ENCODE measurements at places on chromosomes 7 and 10. TPM values are rescaled to one million over a fixed set of nuclear protein-coding genes. Genes with fewer than 3 reads are reported as not detected.

Gene PDGFA
- 34.0 TPM for total RNA-seq

Gene ZNF727
- 1.2 TPM for total RNA-seq

DNA sequence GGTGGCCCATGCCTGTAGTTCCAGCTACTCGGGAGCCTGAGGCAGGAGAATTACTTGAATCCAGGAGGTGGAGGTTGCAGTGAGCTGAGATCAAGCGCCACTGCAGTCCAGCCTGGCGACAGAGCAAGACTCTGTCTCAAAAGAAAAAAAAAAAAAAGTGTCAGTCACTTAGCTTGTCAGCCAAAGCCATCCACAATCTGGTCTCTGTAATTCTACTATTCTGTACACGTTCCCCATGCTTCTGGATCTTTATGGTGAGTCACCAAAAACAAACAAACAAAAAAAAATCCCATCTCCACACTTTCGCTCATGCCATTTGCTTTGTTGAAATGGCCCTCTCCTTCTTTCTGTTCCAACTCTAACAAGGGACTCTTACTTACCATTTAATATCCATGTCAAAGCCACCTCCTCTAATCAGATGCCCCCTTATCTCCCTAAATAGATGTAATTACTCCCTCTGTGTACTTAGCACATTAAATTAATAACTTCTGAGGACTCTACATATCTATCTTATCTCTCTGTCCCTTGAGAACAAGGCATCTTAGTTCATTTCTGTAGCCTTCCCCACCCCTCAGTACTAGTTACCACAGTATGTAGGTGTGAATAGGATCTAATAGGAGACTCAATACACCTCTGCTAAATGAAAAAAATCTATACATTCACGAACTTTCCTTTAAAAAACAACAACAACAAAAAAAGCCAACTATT is 128.4 kb downstream of the ELMO1 start:
- H3K27ac ChIP-seq = no peak overlapping the region
- no peaks in the 10 kb centered on the region for H3K4me1 ChIP-seq
- no peak for DNase-seq
- H3K4me3 ChIP-seq = no peak overlapping the region
- no peaks in the 10 kb centered on the region for H3K27me3 ChIP-seq
- H3K36me3 ChIP-seq = no peaks in the 10 kb centered on the region

Gene AFAP1L2
- 28.4 TPM for total RNA-seq

GRCh38 chr10:89431977-89432376 is 17.6 kb downstream of the IFIT5 start:
- no peak for DNase-seq
- no peaks in the 10 kb centered on the region for H3K36me3 ChIP-seq
- no peaks in the 10 kb centered on the region for H3K27me3 ChIP-seq
- H3K4me1 ChIP-seq = no peaks in the 10 kb centered on the region

DNA sequence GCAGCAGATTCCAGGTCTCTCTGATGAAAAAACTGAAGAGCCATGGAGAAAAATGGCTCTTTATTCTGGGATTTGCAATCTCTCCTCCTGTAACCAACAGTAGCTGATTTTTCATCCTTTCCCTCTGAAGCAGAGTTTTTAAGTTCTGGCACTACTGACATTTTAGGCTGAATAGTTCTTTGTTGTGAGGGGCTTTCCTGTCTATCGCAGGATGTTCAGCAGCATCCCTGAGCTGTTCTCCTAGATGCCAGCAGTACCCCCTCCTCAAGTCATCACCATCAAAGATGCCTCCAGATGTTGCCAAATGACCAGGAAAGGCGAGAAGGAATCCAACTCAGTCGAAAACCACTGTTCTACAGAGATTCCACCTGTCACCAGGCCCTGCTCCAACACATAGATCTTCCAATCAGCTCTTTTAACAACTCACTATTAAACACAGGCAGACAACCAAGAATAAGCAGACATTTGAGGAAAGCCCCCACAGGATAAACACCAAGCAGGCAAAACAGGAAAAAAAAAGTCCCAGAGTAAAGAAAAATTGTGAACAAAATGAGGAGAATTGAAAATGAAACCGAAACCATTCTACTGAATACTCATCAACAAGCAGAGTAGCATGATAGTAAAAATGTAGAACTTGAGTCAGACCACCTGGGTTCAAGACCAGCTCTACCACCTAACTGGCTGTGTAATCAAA is 124.8 kb downstream of the MPP7 start:
- H3K27me3 ChIP-seq = no peaks in the 10 kb centered on the region
- H3K36me3 ChIP-seq = no peaks in the 10 kb centered on the region
- peaks cover 11% of the 10 kb centered on the region for H3K4me1 ChIP-seq
- peak overlapping the region; percentile 59 for H3K27ac ChIP-seq
- H3K4me3 ChIP-seq = peak overlapping the region; percentile 11

GRCh38 chr10:33858326-33858725 is 523.9 kb upstream of the NRP1 start:
- H3K27ac ChIP-seq = no peak overlapping the region
- no peaks in the 10 kb centered on the region for H3K4me1 ChIP-seq
- H3K36me3 ChIP-seq = no peaks in the 10 kb centered on the region
- DNase-seq = no peak
- no peaks in the 10 kb centered on the region for H3K27me3 ChIP-seq
- no peak overlapping the region for H3K4me3 ChIP-seq

DNA sequence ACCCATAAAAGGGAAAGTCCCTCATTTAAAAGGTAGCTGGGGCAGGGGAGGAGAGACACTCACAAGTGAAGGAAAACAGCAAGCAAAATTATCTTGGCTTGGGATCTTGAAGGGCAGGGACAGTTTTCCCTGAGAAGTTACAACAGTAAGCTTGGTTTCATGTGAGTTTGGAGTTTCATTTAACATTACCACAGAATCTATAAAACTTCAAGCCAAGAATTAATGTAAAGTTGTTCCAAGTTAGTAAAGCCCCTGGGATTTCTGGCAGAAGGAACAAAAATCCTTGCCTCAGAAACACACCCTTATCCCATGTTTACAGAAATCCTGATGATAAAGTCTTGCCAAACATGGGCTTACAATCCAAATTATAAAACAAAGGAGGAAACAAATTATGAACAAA is 19.2 kb downstream of the CRPPA start:
- no peaks in the 10 kb centered on the region for H3K36me3 ChIP-seq
- no peaks in the 10 kb centered on the region for H3K4me1 ChIP-seq
- no peaks in the 10 kb centered on the region for H3K27me3 ChIP-seq
- no peak overlapping the region for H3K4me3 ChIP-seq
- no peak overlapping the region for H3K27ac ChIP-seq

Gene MYL7
- not detected for total RNA-seq

DNA sequence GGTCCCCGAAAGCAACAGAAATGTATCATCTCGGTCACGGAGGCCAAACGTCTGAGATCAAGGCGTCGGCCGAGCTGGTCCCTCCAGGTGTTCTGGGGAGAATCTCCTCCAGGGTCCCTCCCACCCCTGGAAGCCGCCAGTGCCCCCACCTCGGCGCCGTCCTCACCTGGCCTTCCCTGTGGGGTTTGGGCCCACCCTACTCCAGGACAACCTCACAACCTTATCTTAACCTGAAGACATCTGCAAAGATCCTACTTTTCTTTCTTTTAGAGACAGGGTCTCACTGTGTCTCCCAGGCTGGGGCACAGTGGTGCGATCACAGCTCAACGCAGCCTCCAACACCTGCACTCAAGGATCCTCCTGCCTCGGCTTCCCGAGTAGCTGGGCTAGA is 33.4 kb downstream of the ADAP1 start:
- no peaks in the 10 kb centered on the region for H3K27me3 ChIP-seq
- DNase-seq = no peak
- H3K27ac ChIP-seq = no peak overlapping the region
- H3K4me3 ChIP-seq = no peak overlapping the region
- H3K36me3 ChIP-seq = no peaks in the 10 kb centered on the region

GRCh38 chr10:113493882-113494301 is 59.0 kb upstream of the HABP2 start:
- no peaks in the 10 kb centered on the region for H3K27me3 ChIP-seq
- no peak for DNase-seq
- H3K27ac ChIP-seq = peak overlapping the region; percentile 33
- no peak overlapping the region for H3K4me3 ChIP-seq
- H3K36me3 ChIP-seq = no peaks in the 10 kb centered on the region

GRCh38 chr10:59276919-59277318 is 85.4 kb downstream of the FAM13C start:
- DNase-seq = no peak
- no peak overlapping the region for H3K4me3 ChIP-seq
- H3K27ac ChIP-seq = no peak overlapping the region
- no peaks in the 10 kb centered on the region for H3K4me1 ChIP-seq
- no peaks in the 10 kb centered on the region for H3K27me3 ChIP-seq

DNA sequence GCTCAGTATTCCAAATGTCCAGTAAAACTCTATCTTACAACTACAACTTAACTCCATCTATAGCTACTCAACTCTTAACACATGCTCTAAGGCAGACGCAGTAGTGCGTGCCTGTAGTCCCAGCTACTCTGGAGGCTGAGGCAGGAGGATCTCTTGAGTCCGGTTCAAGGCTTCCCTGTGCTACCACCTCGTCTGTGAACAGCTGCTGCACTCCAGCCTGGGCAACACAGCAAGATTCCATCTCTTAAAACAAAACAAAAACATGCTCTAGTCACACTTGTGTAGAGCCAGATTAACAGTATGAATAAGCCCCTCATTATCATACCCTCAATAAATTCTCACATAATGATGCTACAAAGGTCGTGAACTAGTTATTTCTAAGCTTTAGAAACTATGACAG is 3.6 kb downstream of the BAZ1B start:
- H3K36me3 ChIP-seq = no peaks in the 10 kb centered on the region
- H3K27me3 ChIP-seq = no peaks in the 10 kb centered on the region
- H3K4me1 ChIP-seq = peaks cover 20% of the 10 kb centered on the region
- no peak for DNase-seq

Gene SLC26A5
- total RNA-seq = not detected

DNA sequence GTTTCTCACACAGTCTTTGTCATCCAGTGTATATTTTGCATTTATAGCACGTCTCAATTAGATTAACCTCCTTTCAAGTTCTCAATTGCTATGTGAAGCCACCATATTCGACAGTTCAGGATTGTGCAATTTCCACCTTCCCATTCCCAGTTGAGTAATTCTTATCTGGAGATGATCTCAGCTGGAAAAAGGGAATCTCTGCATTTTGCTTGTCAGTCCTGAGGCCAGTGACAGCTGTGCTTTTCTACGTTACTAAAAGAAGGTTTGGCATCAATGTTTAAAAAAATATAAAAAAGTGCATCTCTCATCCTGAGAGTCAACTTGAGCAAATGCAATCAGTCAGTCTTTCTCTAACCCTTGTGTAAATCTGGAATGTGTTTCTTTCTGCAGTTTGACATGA is 247.7 kb downstream of the PRKG1 start:
- H3K36me3 ChIP-seq = no peaks in the 10 kb centered on the region
- peak overlapping the region; percentile 7 for H3K27ac ChIP-seq
- H3K4me1 ChIP-seq = peaks cover 4% of the 10 kb centered on the region
- H3K27me3 ChIP-seq = no peaks in the 10 kb centered on the region
- no peak overlapping the region for H3K4me3 ChIP-seq
- DNase-seq = no peak

Gene ABCB1
- total RNA-seq = 50.1 TPM

DNA sequence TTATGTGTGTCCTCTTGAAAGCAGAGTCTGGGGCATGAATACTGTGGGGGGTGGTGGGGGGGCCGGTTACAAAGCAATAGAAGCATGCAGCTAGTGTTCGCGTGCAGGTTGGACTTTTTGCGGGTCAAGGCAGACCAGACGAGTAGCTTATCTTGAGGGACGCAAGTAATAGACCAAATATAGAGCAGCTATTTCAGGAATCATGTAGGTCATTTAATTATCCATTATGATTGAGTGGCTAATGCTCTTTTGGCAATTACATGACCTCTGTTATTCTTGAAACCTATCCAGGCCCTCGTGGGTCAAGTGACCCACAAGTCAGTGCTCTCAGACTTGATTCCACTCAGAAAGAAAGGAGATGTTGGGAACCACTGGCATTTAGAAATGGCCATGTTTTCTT is 93.0 kb downstream of the BTRC start:
- H3K27ac ChIP-seq = no peak overlapping the region
- no peaks in the 10 kb centered on the region for H3K36me3 ChIP-seq
- no peaks in the 10 kb centered on the region for H3K4me1 ChIP-seq
- DNase-seq = no peak
- no peaks in the 10 kb centered on the region for H3K27me3 ChIP-seq

Gene MEOX2
- total RNA-seq = 0.51 TPM

- H3K4me1 ChIP-seq = no peaks in the 10 kb centered on the region
- H3K27me3 ChIP-seq = no peaks in the 10 kb centered on the region
- no peak overlapping the region for H3K27ac ChIP-seq
- DNase-seq = no peak
- no peak overlapping the region for H3K4me3 ChIP-seq
Measured at GRCh38 chr7:106377847-106378361, 93.1 kb upstream of the NAMPT start.

Gene DNAJC12
- 0.77 TPM for total RNA-seq

DNA sequence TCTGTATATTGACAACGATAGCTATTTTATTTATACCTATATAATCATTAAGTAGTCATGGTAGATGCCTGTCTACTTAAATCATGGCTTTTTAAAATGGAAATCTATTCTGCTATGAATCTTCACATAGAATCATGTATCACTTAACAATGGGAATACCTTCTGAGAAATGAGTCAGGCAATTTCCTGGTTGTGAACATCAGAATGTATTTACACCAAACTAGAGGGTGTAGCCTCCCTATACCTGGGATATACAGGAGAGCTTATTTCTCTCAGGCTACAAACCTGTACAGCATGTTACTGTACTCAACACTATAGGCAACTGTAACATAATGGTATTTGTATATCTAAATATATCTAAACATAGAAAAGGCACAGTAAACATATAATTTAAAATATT is 502.3 kb downstream of the ZWINT start:
- DNase-seq = no peak
- no peaks in the 10 kb centered on the region for H3K36me3 ChIP-seq
- no peaks in the 10 kb centered on the region for H3K4me1 ChIP-seq

Gene TFEC
- total RNA-seq = 4.4 TPM

DNA sequence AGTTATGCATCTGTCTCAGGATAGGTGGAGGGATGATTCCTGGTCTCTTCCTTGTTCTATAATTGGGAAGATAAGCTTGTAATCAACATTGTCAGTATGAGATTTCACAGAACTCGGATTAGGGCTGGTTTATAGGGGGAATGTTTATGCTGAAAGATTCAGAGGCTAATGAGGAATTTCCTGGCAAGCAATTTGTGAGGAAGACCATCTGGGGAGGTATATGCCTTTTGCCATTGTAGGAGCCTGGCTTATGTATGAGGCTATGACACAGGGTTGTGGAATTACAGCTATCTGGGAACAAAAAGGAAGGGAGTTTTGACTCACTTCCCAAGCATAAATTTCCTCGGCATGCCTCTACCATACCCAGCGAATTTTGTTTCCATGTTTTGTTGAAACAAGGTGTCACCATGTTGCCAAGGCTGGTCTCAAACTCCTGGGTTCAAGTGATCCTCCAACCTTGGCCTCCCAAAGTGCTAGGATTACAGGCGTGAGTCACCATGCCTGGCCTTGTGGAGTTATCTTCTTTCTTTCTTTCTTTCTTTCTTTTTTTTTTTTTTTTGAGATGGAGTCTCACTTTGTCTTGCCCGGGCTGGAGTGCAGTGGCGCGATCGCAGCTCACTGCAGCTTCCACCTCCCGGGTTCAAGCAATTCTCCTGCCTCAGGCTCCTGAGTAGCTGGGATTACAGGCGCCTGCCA is 1.6 kb upstream of the COPS6 start:
- peak; percentile 63 for DNase-seq
- H3K4me1 ChIP-seq = peaks cover 10% of the 10 kb centered on the region
- no peaks in the 10 kb centered on the region for H3K27me3 ChIP-seq
- peak overlapping the region; percentile 95 for H3K27ac ChIP-seq
- H3K36me3 ChIP-seq = no peaks in the 10 kb centered on the region

Gene ELAPOR2
- total RNA-seq = 6.7 TPM

- no peaks in the 10 kb centered on the region for H3K36me3 ChIP-seq
- DNase-seq = peak; percentile 35
- H3K4me1 ChIP-seq = peaks cover 11% of the 10 kb centered on the region
- no peaks in the 10 kb centered on the region for H3K27me3 ChIP-seq
Measured at GRCh38 chr10:70508912-70509756, 30.6 kb downstream of the PALD1 start.

Measured in uterus (tissue), 4 donors.